Muscle of leg (tissue), 16 donors: ENCODE measurements at places on chromosomes 7 and 10.
A peak's percentile ranks its signal among the peaks of the same experiment; 100 is the strongest.

DNA sequence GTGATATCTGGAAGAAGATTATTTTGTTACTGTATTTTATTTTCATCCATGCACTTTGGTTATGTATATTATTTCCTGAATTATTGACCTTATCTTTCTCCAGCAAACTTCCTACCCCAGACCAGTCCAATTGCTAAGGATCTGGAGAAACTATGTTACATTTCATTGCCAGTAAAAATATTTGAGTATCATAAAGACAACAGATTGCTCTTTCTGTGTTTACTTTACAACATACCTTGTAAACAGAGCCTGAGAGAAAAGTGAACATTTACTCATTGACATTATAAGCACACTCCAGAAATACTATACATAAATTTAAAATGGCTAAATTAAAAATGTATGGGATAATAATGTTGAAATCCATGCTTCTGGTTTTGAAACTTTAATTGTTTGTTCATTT, 186.2 kb upstream of the FAM3C start:
- H3K4me3 ChIP-seq: no peak overlapping the region
- no peaks in the 10 kb centered on the region for H3K4me1 ChIP-seq
- H3K27ac ChIP-seq: no peak overlapping the region
- no peaks in the 10 kb centered on the region for H3K27me3 ChIP-seq
- DNase-seq: no peak

- H3K27ac ChIP-seq: no peak overlapping the region
- H3K27me3 ChIP-seq: no peaks in the 10 kb centered on the region
- DNase-seq: peak; percentile 63
- H3K4me1 ChIP-seq: peaks cover 3% of the 10 kb centered on the region
- no peaks in the 10 kb centered on the region for H3K36me3 ChIP-seq
Observed at GRCh38 chr7:130814778-130815335, 80.8 kb upstream of the KLF14 start.

DNA sequence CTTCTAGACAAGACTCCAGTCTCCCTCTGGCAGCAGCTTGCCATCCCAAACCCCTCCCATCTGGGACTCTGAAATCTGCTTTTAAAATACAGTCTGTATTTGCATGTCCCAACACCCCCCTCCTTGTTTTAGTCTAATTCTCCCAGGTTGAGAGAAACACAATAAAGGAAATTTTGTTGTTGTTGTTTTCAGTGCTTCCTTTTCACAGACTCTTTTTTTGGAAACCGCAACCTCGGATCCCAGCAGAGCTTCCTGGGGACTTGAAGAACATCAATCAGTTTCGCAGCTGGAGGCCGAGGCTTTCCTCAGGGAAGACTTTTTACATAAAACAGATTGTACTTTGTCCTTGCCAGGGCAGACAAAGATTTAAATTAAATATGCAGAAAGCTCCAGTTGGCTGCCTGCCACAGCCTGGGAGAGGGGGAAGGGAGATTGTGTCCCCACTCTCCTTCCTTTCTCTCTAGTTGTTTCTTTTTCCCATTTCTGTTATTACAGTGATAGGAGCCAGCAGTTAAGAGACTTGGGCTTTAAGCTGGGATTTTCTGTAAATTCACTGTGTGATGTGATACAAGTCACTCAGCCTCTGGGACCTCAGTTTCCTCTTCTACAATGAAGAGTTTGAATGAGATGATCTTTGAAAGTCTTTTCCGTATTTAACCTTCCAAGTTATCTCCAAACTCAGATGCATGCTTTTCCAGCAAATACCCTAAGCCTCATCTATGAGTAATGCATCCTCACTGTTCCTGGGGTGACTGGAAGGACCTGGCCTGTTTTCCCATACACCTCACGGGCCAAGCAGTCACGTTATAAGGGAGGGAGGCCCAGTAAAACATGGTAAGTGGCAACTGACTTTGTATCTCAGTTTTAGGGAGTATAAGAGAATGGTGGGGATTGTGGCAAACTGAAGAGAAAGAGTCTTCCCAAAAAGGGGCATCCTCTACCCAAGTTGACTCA, 192.3 kb downstream of the REEP3 start:
- peaks cover 42% of the 10 kb centered on the region for H3K4me1 ChIP-seq
- peak overlapping the region; percentile 74 for H3K27ac ChIP-seq
- peak; percentile 98 for DNase-seq
- no peak overlapping the region for H3K4me3 ChIP-seq
- no peaks in the 10 kb centered on the region for H3K36me3 ChIP-seq
- H3K27me3 ChIP-seq: no peaks in the 10 kb centered on the region

- DNase-seq: no peak
- H3K36me3 ChIP-seq: no peaks in the 10 kb centered on the region
- H3K27me3 ChIP-seq: no peaks in the 10 kb centered on the region
Observed at GRCh38 chr7:112881-113280, 79.5 kb upstream of the FAM20C start.

GRCh38 chr10:29760138-29760900, 125.5 kb upstream of the SVIL start:
- no peak overlapping the region for H3K4me3 ChIP-seq
- H3K36me3 ChIP-seq: no peaks in the 10 kb centered on the region
- H3K27ac ChIP-seq: no peak overlapping the region
- no peak for DNase-seq
- H3K27me3 ChIP-seq: no peaks in the 10 kb centered on the region
- H3K4me1 ChIP-seq: no peaks in the 10 kb centered on the region
